ENCODE measurements at places on chromosomes 11 and 22.

DNA sequence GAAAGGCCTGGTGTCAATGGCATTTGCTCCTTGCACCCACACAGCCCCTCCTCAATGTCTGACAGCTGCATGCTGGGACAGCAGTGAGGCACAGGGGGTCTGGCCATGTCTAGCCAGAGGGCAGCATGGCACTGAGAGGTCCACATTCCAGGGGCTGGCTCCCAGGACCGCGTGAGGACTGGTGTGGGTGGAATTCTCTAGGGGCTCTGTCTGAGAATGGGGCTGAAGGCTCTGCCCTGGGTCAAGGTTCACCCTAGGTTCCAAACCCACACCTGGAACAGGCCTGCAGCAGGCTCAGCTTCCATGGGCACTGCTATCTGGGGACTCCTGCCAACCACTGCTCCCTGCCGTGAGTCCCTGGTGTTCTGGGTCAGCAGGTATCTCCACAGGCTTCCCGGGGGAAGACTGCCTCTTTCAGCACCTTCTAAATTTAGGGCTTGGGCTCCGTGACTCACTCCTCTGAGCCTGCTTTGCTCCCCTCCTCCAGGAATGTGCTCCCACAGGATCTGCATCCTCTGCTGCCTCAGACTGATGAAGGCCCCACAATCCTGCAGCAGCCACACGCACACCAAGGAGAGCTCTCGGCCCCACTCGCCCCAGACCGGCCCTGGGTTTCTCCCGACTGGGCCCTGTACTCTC is 4.2 kb downstream of the STARD10 start:
- DNase-seq = no peak

DNA sequence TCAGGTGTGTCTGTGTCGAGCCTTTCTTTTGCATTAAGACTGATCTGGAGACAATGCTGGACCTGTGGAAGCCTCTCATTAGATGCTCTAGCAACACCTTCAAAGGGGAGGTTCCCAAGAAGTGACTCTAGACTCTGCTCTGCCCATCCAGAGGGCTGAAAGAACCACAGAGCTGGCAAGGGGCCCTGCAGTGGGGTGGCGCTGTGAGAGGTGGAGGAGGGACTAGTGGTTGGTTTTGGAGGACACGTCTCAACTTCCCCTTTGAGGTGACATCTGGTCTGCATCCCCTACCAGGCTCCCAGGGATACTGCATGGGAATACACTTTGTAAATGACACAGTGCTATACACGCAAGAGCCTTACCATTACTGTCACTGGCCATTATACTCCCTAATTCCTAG is 34.2 kb upstream of the SYT13 start:
- DNase-seq = no peak

DNA sequence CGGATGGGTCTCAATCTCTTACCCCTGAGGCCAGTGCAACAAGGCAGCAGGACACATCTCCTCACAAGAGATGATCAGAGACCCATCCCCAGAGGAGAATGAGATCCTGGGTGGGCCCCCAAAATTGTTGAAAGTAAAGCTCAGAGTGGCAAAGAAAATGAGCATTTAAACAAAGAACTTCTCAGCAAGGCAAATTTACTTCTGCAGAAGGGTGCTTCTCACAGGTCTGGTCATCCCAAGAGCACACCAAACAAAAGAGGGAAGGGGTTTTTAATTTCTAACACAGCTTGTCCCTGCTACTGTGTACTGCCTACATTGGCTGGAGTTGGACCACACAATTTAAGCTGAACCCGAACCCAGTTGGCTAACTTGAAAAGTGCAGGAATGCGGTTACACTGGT is 1628.6 kb upstream of the RAG2 start:
- DNase-seq = no peak

DNA sequence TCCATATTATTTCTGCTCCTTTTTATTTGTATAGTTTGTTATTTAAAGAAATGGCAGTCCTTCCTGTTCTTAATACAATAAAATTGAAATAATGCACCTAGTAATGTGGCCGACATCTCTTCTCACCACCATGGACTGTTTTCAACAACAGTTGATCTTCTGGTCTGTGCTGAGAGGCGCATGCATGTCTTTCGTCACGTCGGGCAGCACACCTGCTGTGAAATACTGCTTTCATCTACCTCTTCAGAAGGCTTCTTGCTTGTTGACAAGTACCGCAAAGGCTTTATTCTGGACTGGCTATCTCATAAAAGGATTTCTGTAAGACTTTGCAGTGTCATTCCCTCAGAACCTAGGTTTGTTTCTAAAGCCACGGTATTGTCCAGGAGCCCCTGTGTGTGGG is 13.9 kb upstream of the MYO18B start:
- no peak for DNase-seq

- no peak for DNase-seq
These were observed 25.9 kb downstream of the SHANK3 start for GRCh38 chr22:50698546-50698945.

DNA sequence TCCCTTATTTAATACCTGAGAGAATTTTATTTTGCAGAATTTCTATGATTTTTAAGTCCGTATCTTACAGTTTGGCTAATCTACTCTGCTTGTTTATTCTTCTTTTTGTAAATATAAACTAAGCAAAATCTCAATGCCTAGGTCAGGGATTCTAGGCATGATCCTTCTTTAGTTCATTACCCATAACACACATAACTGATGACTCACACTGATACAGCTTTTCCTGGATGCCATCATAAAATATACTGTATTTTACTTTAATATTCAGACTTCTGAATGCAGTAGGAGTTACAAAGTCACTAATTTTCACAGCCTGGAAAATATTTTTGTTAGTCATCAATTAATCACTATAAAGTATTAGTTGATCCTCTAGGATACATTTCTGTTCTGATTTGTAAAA is 898.2 kb upstream of the RAG2 start:
- no peak for DNase-seq

GRCh38 chr22:19990188-19990587 is 26.4 kb downstream of the ARVCF start:
- no peak for DNase-seq

GRCh38 chr11:91840640-91841240 is 383.9 kb upstream of the FAT3 start:
- no peak for DNase-seq

DNA sequence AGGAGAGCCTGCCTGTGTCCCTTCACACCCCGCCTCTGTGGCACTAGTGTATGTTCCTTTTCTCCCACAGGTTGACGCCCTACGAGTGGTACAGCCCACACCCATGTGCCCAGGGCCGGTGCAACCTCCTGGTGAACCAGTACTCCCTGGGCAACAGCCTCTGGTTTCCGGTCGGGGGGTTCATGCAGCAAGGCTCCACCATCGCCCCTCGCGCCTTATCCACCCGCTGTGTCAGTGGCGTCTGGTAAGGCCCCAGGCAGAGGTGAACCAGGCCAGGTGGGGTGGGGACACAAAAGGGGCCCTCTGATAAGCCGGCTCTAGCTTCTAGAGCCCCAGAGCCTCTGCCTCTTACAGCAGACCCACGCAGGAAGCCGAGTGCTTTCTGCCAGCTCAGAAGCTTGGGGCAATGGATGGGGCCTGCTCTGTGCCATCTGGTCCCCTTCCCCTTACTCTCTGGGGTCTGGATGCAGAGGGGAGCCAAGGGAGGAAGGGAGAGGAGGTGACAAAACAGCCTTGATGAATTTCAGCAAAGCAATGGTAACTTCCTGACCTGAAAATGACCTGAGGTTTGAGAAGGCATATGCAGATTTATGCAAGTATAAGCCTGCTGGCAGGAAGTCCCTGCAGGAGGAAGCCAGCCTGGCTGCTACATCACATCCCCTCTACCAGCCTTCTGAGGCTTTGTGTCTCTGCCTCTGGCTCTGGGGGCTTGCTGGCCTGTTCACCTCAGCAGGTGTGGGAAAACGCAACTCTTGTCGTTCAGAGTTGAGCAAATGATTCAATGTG is 67.0 kb upstream of the TBCEL start:
- DNase-seq = no peak

DNA sequence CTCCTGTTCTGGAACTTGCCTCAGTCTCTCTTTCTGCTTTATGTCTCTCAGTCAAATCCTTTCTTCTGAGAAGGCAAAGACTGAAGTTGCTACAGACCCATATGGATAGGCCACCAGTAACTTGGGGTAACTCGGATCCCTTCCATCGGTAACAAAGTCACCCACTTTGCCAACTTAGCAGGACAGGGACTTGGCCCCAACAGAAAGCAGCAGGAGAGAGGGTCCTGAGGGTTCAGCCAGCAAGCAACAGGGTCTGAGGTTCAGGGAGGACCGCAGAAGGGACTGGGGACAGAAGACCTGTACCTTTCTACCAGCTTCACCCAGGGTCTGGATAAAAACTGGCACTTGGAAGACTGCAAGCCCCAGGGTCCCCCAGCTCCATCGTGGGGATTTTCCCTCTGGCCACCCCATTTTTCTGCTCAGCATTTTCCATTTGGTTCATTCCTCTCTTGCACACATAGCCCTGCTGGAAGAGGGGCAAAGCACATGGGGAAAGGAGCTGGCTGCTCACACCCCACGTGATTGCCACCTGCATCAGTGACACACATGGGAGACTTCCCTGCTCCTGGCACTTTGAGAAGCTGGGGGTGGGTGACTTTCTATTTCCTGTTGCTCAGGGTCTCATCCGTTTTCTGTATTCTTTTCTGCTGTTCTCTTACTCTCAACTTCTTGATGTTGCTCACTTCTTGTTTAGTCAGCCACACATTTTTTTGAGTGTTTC is 34.6 kb upstream of the GNAZ start:
- DNase-seq = no peak

DNA sequence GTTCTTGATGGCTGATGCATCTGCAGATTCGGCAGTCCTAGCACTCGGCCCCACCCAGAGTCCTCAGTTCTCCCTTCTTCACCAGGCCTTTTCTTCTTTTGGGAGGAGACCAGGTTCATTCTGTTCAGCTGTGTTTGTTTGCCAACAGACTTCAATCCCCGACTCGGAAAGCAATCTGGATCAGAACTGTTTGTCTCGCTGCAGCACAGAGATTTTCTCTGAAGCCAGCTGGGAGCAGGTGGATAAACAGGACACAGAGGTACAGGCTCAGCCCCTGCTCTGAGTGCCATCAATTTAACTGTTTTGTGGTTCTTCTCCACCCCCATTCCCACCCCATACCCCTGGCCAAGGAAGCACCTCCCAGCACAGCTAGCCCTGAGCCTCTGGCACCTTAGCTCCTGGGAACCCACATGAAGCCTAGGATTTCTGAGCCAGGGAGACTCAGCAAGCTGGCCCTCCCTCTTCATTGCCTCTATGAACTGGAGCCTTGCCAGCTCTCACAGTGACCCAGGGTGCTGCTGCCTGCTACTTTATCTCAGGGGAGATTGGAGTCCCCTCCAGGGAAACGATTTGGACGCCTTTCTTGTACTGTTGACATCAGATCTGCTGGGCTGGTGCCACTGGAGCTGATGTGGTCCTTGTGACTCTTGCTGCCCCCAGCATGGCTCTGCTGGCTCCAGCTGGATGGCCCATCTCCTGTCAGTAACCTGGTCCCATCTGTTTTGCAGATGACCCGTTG is 58.2 kb upstream of the HORMAD2 start:
- DNase-seq = no peak

DNA sequence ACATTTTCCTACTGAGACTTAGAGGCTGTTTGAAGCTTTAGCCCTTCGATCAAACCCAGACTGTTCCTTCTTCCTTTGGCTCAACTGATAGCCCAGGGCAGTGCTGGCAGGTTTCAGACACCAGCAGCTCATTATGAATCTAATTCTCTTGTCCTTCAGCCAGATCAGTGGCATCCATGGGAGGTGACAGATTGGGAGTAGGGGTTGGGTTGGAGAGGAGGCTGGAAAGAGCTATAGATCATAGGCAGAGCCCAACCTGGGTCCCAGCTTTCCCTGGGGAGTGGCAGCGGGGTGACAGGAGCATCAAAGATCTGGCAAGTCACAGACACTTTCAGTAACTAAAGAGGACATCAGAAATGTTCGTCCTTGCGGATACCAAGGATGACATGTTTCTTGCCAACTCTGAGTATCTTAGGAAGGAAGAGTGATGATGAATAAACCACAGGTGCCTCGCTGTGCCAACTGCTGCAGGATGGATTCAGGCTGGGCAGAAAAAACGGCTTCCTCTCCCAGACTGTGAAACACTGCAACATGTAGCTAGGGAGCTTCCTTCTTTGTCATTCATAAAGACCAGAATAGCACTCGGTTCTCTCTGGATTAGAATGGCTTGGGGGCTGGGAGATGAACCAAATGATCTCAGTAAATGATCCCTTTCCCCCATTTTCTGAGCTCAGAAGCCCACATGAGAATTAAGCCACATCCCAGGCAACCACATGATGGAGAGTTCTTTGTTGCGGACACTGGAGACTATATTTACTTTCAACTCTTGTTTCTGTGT is 19.1 kb downstream of the ABCC8 start:
- DNase-seq = no peak

Data from activated effector memory CD4-positive, alpha-beta T cell treated with Interleukin-2 at 50 U/mL for 16 hours (primary cell).